H4 (cell line): ENCODE measurements at places on chromosomes 2 and 18.

GRCh38 chr2:241885946-241886643, 16.6 kb downstream of the RTP5 start:
- DNase-seq, result no peak

DNA sequence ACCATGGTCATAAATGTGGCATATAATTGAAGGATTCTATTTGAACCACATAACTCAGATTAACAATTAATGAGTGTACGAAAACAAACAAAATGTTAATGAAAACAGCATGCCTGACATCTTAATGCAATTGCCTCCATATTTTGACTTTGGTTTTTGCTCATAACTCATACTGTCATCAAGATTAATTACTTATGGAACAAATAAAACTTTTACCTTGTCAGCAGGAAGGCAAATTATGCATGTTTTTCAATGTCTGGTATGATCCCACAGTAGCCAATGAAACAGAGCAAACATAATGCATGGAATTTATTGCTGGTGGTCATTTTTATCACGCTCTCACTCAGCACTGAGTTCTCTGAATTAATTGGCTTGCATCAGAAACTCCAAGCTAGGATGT, 5.1 kb downstream of the PLEKHM3 start:
- DNase-seq, result no peak

DNA sequence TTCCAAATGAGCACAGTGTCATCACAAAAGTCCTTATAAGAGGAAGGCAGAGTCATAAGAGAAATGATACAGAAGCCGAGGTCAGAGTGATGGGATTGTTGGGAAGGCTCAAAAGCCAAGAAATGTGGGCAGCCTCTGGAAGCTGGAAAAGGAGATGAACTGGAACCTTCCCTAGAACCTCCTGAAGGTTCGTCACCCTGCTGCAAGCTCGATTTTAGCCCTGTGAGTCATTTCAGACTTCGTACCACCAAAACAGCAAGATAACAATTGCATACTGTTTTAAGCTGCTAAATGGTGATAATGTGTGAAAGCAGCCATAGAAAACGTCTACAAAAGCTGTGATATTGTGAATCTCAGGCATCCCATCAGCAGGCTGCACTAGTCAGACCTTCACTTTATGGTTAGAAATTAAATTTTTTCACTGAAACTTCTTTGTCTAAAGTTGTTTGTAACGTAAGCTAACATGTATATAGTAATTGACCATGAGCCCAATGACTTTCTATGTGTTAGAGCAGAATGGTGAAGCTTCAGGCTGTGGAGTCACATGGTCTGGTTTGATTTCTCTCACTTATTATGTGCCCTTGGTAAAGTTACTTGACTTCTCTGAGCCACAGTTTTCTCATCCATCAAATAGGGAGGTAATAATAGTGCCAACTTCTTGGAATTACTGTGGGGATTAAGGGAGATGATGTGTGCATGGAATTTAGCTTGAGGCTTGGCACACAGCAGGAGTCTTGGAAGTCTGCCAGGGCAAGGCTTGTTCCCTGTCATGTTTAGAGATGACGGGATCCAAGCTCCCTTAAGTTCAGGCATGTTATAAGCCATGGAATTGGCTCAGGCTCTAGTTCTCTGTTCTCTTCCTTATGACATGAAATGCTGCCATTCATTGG, 132.0 kb upstream of the CCDC195 start:
- DNase-seq, result peak; percentile 85

- DNase-seq, result peak; percentile 81
Measured at GRCh38 chr2:101759162-101759561, 61.7 kb downstream of the MAP4K4 start.

- DNase-seq, result no peak
Measured at GRCh38 chr18:3015851-3016250, 2.9 kb upstream of the LPIN2 start.

DNA sequence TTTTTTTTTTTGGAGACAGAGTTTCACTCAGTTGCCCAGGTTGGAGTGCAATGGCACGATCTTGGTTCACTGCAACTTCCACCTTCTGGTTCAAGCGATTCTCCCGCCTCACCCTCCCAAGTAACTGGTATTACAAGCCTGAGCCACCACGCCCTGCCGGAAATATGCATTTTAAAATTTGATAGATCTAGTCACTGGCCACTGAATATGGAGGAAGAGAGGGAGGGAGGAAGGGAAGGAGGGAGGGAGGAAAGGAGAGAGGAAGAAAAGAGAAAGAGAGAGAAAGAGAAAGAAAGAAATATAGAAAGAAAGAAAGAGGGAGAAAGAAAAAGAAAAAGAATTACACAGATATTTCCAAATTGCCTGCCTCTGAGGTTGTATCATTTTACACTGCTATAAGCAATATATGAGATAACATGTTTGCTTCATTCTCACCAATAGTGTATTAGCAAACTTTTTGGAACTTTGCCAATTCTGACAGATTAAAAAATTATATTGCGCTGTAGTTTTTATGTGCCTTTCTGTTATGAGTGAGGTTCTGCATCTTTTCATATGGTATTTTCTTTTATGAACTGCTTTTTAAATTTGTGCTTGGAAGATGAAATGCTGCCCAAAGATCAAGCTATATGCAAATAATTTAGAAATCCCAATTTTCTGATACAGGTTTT, 161.2 kb upstream of the MAP3K20 start:
- no peak for DNase-seq
